ENCODE measurements at places on chromosomes 7 and 10. TPM values are rescaled to one million over a fixed set of nuclear protein-coding genes. Genes with fewer than 3 reads are reported as not detected.

GRCh38 chr7:127437837-127438236, 45.3 kb upstream of the ZNF800 start:
- no peaks in the 10 kb centered on the region for H3K27me3 ChIP-seq
- no peak overlapping the region for H3K27ac ChIP-seq
- no peak overlapping the region for H3K4me3 ChIP-seq
- DNase-seq: no peak
- no peaks in the 10 kb centered on the region for H3K4me1 ChIP-seq

PRSS2 gene
- 12.0 TPM for total RNA-seq

- peaks cover 8% of the 10 kb centered on the region for H3K36me3 ChIP-seq
- DNase-seq: no peak
- no peak overlapping the region for H3K4me3 ChIP-seq
- no peaks in the 10 kb centered on the region for H3K27me3 ChIP-seq
These were observed 96.9 kb downstream of the SORBS1 start for GRCh38 chr10:95464280-95464679.

DNA sequence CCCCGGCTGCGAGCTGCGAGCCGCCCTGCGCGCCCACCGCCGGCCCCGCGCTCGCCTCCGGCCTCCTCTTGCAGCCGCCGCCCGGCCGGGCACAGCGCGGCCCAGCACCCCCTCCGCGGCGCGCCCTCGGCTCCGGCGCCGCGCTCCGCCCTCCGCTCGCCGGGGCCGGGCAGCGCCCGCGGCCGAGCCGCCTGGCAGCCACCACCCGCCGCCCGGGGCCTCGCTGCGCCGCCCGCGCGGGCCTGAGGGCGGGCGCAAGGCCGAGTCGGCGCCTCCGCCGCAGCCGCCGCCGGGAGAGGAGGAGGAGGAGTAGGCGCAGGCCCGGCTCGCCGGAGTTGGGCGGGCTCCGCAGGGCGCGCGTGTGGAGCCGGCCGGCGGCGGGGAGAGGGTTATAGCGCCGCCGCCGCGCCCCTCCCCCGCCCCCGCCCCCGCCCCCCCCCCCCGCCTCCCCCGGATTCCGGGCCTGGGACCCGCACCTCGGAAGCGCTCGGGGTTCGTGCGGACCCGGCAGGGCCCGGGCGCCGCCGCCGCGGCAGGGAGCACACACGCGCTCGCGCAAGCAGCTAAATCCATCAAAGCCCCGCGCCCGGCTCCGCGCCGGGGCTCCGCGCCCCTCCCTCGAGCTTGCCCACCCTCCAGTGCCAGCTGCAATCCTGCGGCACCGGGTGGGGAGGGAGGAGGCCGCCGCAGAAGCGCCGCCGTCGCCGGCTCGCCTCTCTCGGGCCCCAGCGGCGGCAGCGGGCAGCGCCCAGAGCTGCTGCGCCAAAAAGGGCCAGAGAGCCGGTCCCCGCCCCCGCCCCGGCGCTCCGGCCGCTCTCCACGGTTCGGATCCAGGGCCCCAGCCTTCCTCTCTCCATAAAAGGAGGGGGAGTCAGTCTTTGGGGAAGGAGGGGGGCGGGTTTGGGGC, at the start of gene PDGFA:
Gene PDGFA (minus strand): TSS at position 363 of the 907 bp plus-strand sequence. CDS start 845 bp downstream, outside the sequence.
- H3K4me1 ChIP-seq: peaks cover 3% of the 10 kb centered on the region
- DNase-seq: peak; percentile 91
- peak within 1 kb of the TSS; percentile 89 for H3K4me3 ChIP-seq
- no peaks in the 10 kb centered on the region for H3K36me3 ChIP-seq
- no peaks in the 10 kb centered on the region for H3K27me3 ChIP-seq
- H3K27ac ChIP-seq: peak within 1 kb of the TSS; percentile 93

DNA sequence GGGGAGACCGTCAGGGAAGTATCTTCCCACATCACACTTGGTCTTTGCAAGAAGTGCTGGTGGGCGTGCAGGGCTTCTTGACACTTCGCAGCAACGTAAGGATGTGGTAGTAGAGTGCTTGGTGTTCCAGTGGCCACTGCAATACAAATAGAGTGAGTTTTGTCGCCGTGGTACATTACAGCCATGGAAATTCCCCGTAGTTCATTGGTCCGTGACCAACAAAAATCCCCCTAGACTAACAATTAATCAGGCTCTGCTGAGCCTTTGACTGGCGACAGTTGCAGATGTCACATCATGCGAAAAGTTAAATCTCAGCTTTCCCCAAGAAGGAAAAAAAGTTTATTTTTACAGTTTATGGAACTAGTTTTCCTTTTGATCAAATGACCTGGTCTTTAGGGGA, 134.7 kb downstream of the MGMT start:
- no peaks in the 10 kb centered on the region for H3K27me3 ChIP-seq
- no peak overlapping the region for H3K27ac ChIP-seq
- no peak overlapping the region for H3K4me3 ChIP-seq
- no peaks in the 10 kb centered on the region for H3K4me1 ChIP-seq
- no peaks in the 10 kb centered on the region for H3K36me3 ChIP-seq

- DNase-seq: no peak
- H3K27me3 ChIP-seq: no peaks in the 10 kb centered on the region
- H3K36me3 ChIP-seq: no peaks in the 10 kb centered on the region
- no peak overlapping the region for H3K4me3 ChIP-seq
- H3K27ac ChIP-seq: no peak overlapping the region
- H3K4me1 ChIP-seq: no peaks in the 10 kb centered on the region
These were observed 296.0 kb upstream of the KIAA1217 start for GRCh38 chr10:23912884-23913404.

DNA sequence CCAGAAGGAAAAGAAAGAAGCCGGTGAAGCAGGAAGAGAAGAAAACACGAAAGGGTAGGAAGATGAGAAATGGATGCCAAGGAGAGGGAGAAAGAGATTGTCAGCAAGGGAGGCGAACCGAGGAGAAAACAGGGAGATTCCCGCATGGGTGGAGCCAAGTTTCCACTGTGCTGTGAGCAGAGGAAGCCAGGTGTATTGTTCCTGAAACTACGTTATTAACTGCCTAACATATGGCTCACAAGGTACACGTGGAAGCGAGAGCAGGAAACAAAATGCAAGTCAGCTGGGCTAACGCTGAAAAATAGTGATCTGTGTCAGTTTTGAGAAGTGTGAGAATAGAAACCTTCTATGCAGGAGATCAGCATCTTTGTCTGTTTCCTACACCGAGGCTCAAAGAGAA, 20.4 kb upstream of the HIPK2 start:
- H3K27ac ChIP-seq: no peak overlapping the region
- no peak for DNase-seq
- H3K36me3 ChIP-seq: no peaks in the 10 kb centered on the region
- H3K4me1 ChIP-seq: no peaks in the 10 kb centered on the region
- H3K4me3 ChIP-seq: no peak overlapping the region

DNA sequence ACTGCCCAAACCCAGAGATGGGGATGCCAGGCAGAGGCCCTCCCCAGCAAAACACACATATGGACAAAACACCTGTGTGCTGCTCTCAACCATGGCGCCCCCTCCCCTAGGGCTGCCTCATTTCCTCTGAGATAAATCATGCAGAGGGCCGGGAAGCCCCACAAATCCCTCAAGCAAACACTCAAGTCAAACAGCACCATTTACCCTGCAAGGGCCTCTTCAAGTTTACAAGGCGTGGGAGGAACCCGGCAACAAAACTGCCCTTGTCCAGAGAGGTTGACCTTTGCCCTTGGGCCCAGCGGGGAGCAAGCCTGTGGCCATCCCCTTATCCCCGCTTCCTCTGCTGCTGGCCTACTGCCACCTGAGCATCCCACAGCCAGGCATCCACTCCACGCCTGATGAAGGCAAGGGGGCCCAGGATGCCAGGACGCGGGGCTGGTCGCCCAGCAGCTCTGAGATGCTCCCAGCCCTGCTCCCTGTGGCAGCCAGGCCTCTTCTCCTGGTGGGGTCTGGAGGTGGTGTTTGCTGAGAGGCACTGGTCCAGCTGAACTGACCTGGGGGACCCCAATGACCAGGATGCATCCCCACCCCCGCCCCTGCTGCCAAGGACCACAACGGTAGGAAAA, 77.4 kb downstream of the DLG5 start:
- no peaks in the 10 kb centered on the region for H3K27me3 ChIP-seq
- H3K36me3 ChIP-seq: no peaks in the 10 kb centered on the region
- no peaks in the 10 kb centered on the region for H3K4me1 ChIP-seq
- H3K27ac ChIP-seq: no peak overlapping the region

MASTL gene
- 5.3 TPM for total RNA-seq

DNA sequence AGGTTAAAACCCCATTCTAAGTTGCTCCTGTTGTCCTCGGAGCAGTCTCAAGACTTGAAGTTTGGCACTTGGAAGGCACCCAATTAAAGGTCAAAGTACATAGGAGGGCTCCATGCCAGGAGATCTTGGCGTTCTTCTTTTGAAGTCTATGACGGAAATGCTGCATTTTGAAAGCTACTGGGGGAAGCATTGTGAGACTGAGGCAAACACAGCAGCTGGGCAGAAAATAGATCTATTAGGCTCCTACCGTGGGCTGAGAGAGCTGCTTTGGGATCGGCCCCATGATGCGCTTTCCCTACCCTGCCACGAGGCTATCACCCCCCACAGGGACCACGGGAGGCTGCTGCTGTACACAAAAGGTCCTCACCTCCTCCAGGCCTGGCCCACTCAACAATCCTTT, 20.0 kb downstream of the KIAA1549 start:
- H3K36me3 ChIP-seq: no peaks in the 10 kb centered on the region
- H3K4me3 ChIP-seq: no peak overlapping the region
- H3K27me3 ChIP-seq: no peaks in the 10 kb centered on the region
- no peaks in the 10 kb centered on the region for H3K4me1 ChIP-seq
- H3K27ac ChIP-seq: no peak overlapping the region

GRCh38 chr10:29947701-29948060, 111.7 kb downstream of the JCAD start:
- no peaks in the 10 kb centered on the region for H3K27me3 ChIP-seq
- no peaks in the 10 kb centered on the region for H3K36me3 ChIP-seq
- H3K4me1 ChIP-seq: peaks cover 6% of the 10 kb centered on the region
- no peak overlapping the region for H3K4me3 ChIP-seq
- DNase-seq: no peak

GRCh38 chr7:66043681-66044497, 31.7 kb upstream of the ASL start:
- H3K4me3 ChIP-seq: peak overlapping the region; percentile 31
- no peak overlapping the region for H3K27ac ChIP-seq
- H3K27me3 ChIP-seq: no peaks in the 10 kb centered on the region
- peak; percentile 84 for DNase-seq
- H3K36me3 ChIP-seq: no peaks in the 10 kb centered on the region

CHAT gene
- total RNA-seq: not detected

SUN3 gene
- not detected for total RNA-seq

DNA sequence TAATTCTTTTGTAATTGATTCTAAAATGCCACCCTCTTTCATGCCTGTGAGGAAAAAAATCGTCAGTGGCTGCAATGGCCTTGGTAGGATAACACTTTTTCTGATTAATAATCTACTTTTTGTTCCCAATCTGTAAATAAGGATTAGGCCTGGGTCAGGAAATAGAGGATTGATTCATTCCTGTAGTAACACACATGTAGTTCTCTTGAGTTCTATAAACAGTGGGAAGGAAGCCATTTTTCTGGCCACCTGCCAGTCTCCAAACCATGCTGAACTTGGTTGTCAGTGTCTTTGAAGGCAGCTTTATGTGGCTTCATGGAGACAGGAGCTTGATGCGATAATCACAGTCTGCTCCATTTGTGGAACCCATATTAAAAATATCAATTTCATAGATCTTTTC, 169.3 kb upstream of the NFE2L3 start:
- H3K27ac ChIP-seq: no peak overlapping the region
- no peaks in the 10 kb centered on the region for H3K36me3 ChIP-seq
- peaks cover 1% of the 10 kb centered on the region for H3K27me3 ChIP-seq

SPDYE2 gene
- total RNA-seq: not detected

- no peaks in the 10 kb centered on the region for H3K27me3 ChIP-seq
- H3K4me1 ChIP-seq: no peaks in the 10 kb centered on the region
- no peaks in the 10 kb centered on the region for H3K36me3 ChIP-seq
- no peak for DNase-seq
These were observed 1.8 kb downstream of the GOLGA7B start for GRCh38 chr10:97851341-97852001.

DNA sequence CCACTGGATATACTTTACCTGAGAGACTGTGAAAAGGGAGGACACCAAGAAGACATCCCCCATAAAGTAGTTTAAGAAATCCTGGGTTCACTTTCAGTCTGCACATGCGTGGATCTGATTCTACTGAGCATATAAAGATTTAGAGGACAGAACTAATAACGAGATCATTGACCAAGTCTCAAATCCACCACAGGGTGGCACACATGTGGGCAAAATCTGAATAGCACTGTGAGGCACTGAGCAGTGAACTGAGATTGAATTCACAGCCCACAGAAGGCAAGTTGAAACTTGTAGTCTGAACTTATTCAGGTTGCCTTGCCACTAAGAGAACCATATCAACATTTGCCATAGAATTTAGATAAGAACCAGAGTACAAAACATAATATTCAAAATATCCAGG, 818.6 kb downstream of the GRID1 start:
- DNase-seq: no peak
- H3K27me3 ChIP-seq: no peaks in the 10 kb centered on the region
- no peaks in the 10 kb centered on the region for H3K36me3 ChIP-seq
- no peak overlapping the region for H3K27ac ChIP-seq
- H3K4me1 ChIP-seq: no peaks in the 10 kb centered on the region

- no peak overlapping the region for H3K4me3 ChIP-seq
- DNase-seq: no peak
- H3K27me3 ChIP-seq: no peaks in the 10 kb centered on the region
- no peak overlapping the region for H3K27ac ChIP-seq
- H3K36me3 ChIP-seq: no peaks in the 10 kb centered on the region
These were observed 51.6 kb upstream of the SRRM3 start for GRCh38 chr7:76149847-76150691.

DNA sequence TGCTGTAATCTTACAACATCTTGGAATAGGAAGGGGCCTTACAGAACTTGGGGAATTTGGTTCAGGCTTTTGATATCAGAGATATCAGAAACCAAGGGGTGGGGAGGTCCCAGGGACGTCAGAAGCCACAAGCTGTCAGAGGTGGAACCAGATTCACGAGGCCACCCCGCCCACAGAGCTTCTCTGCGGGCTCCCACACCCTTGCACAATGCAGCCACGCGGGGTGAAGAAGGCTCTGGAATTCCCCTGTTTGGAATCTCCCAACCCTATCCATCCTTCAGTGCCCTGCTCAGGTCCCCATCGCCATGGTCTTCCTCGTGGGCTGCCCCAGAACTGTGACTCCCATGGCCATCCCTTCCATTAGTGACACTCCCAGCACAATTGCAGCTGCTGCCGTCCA, 247.1 kb upstream of the SHH start:
- H3K4me3 ChIP-seq: no peak overlapping the region
- H3K27me3 ChIP-seq: no peaks in the 10 kb centered on the region
- H3K27ac ChIP-seq: no peak overlapping the region
- H3K4me1 ChIP-seq: no peaks in the 10 kb centered on the region

STEAP2 gene
- 73.2 TPM for total RNA-seq

CDNF gene
- total RNA-seq: 1.9 TPM

FGL2 gene
- total RNA-seq: 208 TPM

GRCh38 chr7:155188357-155188756, 109.3 kb upstream of the INSIG1 start:
- no peaks in the 10 kb centered on the region for H3K4me1 ChIP-seq
- no peak for DNase-seq
- H3K27ac ChIP-seq: no peak overlapping the region
- H3K27me3 ChIP-seq: no peaks in the 10 kb centered on the region
- H3K36me3 ChIP-seq: no peaks in the 10 kb centered on the region
- H3K4me3 ChIP-seq: no peak overlapping the region

Measured in aorta (tissue), 5 donors.